ENCODE measurements at places on chromosomes 4 and X. TPM values are rescaled to one million over a fixed set of nuclear protein-coding genes. Genes with fewer than 3 reads are reported as not detected.

DNA sequence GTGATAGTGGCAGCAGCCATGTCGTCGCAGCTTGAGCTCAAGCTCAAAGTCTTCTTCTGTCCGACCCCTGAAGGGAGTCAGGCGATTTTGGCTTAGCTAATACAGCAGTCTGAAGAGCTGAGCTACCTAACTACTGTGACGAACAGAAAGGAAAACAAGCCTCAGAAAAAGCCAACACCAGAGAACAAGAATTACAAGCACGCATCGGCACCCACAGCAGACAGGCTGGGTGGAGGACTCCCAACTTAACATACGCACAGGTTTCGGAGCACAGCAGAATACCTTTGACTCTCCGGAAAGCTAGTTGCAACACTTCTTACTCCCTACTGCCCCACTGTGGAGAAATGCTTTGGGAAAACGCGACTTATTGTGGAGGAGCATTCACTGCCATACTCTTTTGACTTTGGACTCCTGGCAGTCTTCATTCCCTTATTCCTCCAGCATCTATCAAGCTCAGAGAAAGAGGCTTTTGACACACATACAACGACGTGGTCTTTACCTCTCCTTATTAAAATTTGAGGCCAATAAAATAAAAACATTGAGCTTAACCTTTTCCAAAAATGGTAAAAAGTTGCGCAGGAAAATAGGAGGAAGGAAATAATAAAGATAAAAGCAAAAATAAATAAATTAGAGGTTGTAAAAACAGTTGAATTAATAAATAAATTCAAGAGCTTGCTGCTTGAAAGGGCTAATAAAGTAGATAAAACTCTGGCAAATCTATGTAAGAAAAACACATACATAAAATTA is 41.3 kb upstream of the GPC3 start:
- DNase-seq = peak; percentile 65

DNA sequence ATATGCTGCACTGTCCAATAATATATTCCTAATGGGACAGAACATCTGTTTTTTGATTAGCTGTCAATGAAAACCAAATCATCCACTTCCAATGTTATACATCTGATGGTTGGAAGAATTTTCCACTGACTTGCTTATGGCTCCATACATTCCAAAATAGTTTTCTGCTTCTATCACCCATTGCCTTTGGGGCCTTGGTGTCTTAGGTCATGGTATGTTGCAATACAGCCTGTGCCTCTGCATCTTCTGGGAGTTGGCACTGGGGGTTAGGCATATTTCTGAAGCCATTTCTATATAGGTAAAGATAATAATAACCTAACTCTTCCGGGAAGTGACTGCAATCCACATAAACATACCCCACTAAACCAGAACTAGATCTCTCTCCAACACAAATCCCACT is 53.2 kb upstream of the NR3C2 start:
- DNase-seq = no peak

HTN3 gene
- not detected for total RNA-seq

- DNase-seq = no peak
Measured at GRCh38 chr4:67054896-67055295, 490.4 kb downstream of the CENPC start.

WDFY3 gene
- 102 TPM for total RNA-seq

TEX13C gene
- not detected for total RNA-seq

GRCh38 chr4:137768196-137768595 is 235.9 kb upstream of the PCDH18 start:
- DNase-seq = no peak

GRCh38 chr4:174714393-174715211 is 114.4 kb downstream of the GLRA3 start:
- DNase-seq = no peak

TMPRSS11F gene
- not detected for total RNA-seq

DNA sequence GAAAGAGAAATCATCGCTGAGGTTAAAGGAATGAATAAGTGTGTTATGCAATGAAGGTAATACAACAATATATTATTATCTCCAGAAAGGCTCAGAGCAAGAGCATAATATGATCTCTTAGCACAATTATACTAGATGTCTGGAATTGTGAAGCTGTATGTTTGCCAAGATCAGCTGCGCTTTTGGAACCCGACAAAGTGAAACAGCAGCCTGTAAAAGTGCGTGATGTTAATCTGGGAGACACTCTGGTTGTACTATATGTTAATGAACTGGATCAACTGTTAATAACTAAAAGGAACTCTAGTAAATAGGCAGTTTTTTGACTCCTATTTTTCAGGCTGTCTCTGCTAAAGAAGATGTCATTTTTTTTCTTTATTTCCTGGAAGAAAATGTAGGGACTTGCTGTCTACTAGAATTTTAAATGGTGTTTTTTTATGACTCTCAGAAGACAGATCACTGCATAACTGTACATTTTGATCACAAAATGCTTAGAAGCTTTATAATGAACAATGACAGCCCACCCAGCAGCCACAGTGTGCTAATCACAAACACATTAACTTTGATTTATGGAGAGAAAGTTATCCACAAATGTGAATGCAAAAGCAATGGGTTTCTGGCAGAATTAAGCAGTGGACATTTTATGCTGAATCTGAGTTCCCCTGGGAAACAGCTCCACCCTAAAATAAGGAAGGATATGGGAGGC is 50.2 kb downstream of the UGT2B28 start:
- no peak for DNase-seq

FAM9B gene
- total RNA-seq = not detected

SUPT20HL1 gene
- total RNA-seq = 0.12 TPM

- DNase-seq = no peak
Measured at GRCh38 chr4:4845027-4845426, 14.4 kb upstream of the MSX1 start.

OTC gene
- total RNA-seq = 4.1 TPM

ENPEP gene
- 1.8 TPM for total RNA-seq

- DNase-seq = no peak
Measured at GRCh38 chrX:134365904-134366303, 94.1 kb upstream of the HPRT1 start.

TLR1 gene
- 16.6 TPM for total RNA-seq

Data from mucosa of gallbladder (tissue), 1 donor.